ENCODE measurements at places on chromosomes 5 and 9.

DNA sequence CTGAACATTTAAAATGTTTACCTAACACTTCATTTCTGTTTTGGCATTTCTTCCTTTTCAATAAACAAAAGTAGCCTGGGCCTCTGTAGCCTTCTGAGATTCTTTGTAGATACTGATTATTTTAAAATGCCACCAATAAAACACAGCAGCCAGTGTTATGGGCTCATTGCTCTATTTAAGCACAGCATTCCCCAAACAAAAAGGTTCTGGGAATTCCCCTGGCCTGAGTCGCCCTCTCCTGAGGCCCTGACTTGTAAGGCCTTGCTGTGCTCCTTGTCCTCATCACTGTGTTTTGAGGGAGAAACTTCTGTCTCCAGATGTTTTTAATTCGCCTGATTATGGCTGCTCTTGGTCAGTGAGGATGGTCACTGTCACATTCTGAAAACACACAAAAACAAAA lies 33.0 kb upstream of the CTXN3 start:
- no peak for DNase-seq

DNA sequence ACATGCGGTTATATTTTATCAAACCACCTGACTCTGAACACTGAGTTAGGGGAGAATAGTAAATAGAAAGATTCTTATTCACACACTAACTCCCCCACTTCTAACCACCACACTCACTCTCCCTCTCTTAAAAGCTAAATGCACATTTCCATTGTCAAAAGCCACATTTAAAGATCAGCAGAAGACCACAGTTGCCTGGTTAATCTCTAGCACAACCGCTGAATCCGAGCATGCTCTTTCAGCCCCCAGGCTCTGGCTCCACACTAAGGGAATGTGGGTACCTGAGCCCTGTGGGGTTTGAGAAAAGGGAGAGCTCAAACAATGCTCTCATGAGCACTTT lies 35.7 kb downstream of the PFDN1 start:
- no peak for DNase-seq

DNA sequence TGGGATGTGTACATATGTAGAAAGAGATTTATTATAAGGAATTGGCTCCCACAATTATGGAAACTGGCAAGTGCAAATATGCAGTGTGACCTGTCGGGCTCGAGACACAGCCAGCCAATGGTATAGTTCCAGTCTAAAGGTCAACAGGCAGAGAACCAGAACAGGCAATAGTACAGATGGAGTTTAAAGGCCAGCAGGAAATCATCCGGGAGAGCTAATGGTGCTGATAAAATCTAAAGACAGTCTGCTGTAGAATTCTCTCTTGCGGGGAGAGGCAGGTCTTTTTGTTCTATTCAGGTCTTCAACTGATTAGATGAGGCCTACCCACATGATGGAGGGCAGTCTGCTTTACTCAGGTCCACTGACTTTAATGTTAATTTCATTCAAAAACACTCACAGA lies 21.8 kb downstream of the ANKRD31 start:
- DNase-seq = no peak

DNA sequence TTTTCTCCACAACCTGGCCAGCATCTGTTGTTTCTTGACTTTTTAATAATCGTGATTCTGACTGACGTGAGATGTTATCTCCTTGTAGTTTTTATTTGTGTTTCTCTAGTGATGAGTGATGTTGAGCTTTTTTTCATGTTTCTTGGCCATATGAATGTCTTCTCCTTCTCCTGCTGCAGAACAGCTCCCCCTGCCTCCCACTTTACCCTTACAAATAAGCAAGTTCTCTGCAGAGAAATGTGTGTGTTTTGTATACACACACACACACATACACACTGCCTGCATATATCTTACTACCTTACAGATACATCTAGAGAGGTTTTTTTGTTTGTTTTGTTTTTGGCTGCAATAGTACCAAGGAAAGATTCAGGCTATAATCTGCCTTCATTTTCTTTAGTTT lies 88.7 kb upstream of the PHF24 start:
- DNase-seq = peak; percentile 3

- DNase-seq = no peak
Observed at GRCh38 chr9:37511016-37512010, 25.6 kb downstream of the POLR1E start.

GRCh38 chr5:138635708-138636107 lies 60.5 kb upstream of the HSPA9 start:
- no peak for DNase-seq

DNA sequence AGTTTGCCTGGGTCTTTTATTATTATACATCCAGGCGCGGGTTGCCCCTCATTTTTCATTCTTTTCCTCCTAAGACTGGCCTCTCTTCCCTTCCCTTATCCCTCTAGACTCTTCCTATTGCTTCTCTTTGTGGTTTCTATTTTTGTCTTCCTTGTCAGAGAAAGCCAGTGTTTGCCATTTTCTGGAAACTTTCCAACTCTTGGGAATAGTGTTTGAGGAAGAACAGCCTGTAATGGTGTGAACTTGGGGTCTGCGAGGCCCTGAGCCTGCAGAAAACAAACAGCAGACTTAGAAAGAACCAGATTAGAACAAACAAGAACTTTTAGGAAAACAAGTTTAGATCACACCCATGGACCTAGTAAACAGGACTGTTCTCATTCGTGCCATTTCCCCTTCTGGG lies 15.5 kb downstream of the PRKACG start:
- DNase-seq = no peak

- no peak for DNase-seq
Observed at GRCh38 chr9:79371948-79372555, 199.7 kb upstream of the TLE4 start.

- DNase-seq = no peak
Observed at GRCh38 chr5:83554686-83555085, 83.1 kb downstream of the VCAN start.

DNA sequence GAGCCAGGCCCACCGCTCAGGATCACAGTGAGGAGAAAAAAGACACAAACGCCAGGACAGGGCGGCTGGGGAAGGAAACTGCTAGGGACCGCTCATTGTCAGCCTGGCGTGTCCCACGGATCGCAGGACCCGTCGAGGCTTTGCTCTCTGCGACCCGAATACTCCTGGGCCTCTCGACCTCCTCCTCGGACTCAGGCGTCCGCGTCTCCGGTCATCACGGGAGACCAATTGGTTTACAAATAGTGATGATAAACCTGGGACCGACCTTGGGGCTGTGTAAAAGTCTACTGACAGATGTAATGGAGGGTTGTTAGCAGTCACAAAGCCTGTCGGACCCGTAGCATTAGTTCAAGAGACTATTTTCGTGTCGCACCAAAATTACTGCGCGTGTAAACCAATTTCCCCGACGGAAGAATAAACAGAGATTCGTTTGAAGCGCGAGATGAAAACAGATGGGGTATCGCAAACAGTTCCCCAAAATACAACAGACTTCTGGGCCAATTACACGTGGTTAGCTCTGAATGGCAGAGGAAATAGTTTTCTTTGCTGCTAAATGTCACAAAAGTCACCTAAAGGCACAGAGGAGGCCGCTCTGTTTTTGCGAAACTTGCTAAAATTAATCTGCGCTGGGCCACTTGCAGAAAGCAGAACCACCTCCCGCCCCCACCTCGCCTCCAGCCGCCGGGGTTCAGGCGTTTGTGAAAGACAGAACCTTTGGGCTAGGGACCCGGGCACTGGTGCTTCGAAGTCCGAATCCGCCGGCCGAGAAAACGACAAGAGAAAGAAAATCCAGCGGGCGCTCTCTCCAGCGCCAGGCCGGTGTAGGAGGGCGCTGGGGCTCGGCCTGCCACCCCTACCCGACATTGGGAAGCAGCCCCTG lies 67.6 kb downstream of the FOXD1 start:
- no peak for DNase-seq

GRCh38 chr5:135714126-135714894 lies 120.2 kb upstream of the SLC25A48 start:
- no peak for DNase-seq

GRCh38 chr9:128523199-128523925 lies 18.8 kb downstream of the GLE1 start:
- peak; percentile 42 for DNase-seq

DNA sequence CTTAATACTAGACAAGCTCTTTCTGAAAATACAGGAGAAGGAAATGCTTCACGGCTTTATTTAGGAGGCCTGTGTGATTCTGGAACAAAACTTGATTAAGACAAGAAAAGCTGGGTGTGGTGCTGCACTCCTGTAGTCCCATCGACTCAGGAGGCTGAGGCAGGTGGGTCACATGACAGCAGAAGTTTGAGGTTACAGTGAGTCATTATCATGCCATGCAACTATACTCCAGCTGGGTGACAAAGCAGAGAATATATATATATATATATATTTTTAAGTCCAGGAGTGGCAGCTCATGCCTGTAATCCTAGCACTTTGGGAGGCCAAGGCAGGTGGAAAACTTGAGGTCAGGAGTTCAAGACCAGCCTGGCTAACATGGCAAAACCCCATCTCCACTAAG lies 33.1 kb upstream of the SPIN1 start:
- no peak for DNase-seq

- no peak for DNase-seq
Observed at GRCh38 chr5:146643776-146644175, 127.8 kb upstream of the GPR151 start.

- DNase-seq = peak; percentile 96
Observed at GRCh38 chr5:124748687-124749594, 2.5 kb upstream of the ZNF608 start.

DNA sequence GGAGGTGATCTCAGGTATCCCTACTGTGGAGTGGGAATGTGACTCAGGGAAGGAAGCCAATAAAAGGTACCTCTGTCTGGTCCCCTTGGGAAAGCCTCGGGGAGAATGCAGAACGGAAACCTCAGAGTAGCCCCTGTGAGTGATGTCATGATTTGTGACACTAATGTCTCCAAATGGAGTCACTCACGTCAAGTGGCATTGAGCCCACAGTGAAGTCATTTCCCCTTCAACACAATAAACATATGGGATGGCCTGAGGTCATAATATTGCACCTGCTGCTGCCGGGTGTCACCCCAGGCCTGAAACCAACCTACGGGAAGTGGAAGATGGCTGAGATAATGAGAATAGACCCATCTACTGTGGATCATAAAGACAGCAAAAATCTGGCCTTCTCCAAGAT lies 75.9 kb upstream of the GOLM1 start:
- no peak for DNase-seq

DNA sequence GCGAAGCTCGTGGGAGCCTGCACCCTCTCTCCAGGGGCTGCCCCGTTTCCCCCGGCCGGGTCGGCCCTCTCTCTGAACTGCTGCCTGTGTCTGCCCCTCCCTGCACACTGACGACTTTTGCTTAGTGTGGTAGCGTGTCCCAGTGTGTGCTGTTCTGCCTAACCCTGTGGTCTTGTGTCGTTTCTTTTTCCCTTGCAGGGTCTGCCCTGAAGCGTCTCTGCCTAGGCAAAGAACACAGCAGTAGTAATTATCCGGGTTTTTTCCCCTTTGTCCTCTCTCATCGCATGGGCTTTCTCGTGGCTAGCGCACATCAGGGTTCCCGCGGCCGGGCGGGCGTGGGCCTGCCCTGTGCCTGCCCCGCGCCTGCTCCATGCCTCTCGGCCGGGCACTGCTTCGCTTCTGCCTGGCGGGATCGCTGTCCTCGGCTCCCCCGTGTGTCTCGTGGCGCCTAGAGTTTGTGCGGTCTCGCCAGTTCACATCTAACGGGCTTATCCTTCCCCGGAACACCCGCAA lies 122.7 kb downstream of the WNK2 start:
- DNase-seq = no peak

GRCh38 chr5:68953875-68954617 lies 139.8 kb upstream of the SLC30A5 start:
- DNase-seq = no peak

DNA sequence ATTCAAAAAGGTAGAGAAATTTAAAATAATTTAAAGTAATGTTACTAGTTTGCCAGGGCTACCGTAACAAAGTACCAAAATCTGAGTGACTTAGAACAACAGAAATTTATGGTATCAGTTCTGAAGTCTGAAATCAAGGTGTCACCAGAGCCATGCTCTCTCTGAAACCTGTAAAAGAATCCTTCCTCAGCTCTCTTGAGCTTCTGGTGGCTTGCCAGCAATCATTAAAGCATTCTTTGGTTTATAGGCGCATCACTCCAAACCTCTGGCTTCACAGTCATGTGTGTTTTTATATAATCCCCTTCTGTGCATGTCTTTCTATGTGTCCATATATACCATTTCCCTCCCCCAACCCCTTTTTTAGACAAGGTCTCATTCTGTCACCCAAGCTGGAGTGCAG lies 220.3 kb downstream of the COX7C start:
- no peak for DNase-seq

- DNase-seq = no peak
Observed at GRCh38 chr9:131188976-131189375, 63.6 kb downstream of the NUP214 start.

DNA sequence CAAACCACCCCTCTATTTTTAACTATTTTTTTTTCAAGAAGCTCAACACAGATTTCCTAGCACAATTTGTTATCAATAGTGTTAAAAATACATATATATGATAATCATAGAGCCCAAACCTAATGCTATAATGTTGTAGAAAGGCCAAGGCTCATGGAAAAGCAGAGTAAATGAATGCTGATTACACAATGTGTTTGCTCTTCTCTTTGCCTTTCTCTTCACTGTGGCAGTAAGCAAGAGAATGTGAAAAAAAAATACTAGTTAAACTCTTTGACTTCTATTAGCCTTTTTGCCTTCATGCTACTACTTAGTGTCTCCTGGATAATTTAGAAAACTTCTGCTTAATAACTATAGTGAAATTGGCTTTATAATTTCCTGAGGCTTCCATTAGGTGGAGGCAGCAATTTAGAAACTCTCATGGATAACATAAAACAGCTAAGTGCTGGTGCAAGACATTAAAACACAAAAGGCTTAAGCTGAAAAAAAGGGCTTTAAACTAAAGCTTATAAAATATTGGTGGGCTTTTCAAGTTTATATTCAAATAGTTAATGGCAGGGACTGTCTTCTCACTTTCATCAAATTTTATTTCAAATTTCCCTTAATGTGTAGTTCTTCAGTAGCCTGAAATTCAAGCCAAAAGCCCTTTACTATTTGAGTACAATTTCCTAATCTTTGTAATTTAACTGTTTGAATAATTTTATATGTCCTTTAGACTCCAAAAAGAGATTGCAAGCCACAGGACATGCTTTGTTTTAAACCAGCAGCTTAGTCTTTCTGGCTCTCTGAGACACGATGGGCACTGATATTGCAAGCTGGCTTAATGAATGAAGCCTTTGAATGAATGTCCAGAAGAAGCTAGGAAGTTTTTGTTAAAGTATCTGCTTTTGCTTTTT lies 2031.8 kb upstream of the CDH6 start:
- no peak for DNase-seq

DNA sequence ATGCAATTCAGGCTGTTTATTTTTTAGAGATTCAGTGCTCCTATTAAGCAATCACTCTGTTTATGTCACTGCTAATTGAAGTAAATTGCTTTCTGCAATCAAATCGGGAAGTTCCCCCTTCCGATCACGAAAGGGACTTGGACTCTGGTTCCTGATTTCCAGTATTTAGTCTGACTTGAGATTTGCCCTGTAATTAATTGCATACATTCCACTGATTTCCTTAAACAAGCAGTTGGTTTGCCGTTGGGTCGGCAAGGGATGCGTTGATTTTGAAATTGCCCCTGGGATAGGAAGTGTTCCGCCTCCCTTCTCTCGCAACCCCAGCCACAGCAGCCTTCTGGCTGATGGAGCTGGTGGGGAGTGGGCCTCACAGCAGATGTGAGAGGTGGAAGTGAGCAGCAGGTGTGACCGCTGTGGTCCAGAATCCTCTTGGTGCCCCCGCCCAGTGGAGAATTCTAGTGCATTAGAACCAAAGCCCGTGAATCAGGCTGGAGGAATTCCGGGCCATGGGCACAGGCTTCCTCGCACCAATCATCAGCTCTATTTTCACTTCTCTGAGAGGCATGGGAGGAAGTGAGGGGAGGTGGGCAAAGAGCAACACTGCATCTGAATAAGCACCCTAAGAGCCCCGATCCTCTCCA lies 102.5 kb downstream of the SPRY4 start:
- no peak for DNase-seq
